Activated T-cell treated with anti-CD3 and anti-CD28 coated beads, Interleukin-2, amount 50 U/mL, for 48 hours (primary cell): ENCODE measurements at places on chromosomes 7 and 10.

- no peak for DNase-seq
Observed at GRCh38 chr7:157994319-157994718, 593.3 kb downstream of the PTPRN2 start.

GRCh38 chr7:125828153-125828700, 898.6 kb upstream of the POT1 start:
- no peak for DNase-seq

GRCh38 chr7:112828696-112829095, 38.5 kb upstream of the TMEM168 start:
- DNase-seq: no peak

DNA sequence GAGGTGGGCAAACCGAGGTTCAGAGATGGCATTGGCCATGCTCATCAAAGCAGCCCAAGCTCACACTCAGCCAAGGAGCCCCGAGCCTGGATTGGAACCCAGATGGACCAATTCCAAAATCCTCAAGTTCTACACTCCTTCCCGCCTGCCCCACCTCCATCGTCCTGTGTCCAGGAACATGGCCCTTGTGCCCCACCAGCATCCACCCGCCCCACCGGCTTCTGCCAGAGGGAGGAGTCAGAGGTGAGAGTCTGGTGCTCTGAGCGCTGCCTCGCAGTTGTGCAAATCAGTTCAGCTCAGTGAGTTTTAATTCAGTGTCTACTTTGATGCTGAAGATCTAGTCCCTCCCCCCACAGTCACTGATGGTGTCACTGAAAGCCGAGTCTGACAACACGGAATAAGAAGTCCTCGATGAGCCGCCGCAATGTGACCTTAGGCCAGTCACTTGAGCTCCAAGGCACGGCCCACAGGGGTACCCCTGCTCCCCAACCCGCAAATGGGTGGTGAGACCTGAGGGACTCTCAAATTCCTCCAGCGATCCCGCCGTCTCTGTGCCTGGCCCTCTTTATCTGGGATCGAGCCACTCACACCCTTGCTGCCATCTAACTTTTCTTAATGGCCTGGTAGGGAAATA, 26.3 kb downstream of the PRKAG2 start:
- DNase-seq: peak; percentile 31

- DNase-seq: no peak
Observed at GRCh38 chr10:62590306-62590705, 214.2 kb upstream of the ADO start.

- DNase-seq: no peak
Observed at GRCh38 chr7:157537056-157537455, 200.3 kb downstream of the DNAJB6 start.

- DNase-seq: no peak
Observed at GRCh38 chr7:4549681-4550080, 132.4 kb upstream of the FOXK1 start.

DNA sequence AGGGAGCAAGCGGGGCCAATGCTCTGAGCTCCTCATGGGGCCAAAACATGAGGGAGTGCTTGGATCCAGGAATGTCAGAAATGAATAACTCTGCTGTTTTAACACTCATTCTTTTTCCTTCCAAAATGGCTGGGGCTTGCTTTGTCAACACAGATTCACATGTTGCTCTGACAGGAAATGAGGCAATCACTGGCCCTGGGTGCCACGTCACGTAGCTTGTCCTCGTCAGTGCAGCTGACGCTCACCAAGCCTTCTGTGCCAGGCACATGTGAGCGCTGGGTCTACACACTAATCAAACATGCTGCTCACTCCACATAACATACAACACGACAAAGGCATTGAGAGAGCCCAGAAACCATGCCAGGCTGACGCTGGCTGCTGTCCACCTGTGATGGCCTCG, 198.9 kb downstream of the WDR37 start:
- DNase-seq: no peak

DNA sequence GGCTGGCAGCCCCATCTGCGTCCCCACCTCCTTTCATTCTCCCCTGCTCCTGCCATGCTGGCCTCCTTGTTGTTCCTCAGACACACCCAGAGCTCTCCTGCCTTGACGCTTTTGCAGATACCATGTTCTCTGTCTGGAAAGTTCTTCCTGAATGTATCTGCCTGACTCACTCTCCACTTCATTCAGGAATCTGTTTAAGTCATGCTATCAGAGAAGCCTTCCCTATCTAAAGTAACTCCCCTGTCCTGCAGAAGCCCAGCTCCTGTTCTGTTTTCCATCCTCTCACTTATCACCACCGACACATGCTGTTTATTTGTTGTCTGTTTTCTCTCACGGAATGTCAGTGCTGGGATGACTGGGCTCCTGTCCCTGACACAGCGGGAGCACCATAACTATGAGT, 82.0 kb downstream of the AFAP1L2 start:
- DNase-seq: no peak

- DNase-seq: no peak
Observed at GRCh38 chr10:103350175-103350516, 794 bp downstream of the PCGF6 start.

- no peak for DNase-seq
Observed at GRCh38 chr10:15531927-15532722, 161.0 kb upstream of the FAM171A1 start.

DNA sequence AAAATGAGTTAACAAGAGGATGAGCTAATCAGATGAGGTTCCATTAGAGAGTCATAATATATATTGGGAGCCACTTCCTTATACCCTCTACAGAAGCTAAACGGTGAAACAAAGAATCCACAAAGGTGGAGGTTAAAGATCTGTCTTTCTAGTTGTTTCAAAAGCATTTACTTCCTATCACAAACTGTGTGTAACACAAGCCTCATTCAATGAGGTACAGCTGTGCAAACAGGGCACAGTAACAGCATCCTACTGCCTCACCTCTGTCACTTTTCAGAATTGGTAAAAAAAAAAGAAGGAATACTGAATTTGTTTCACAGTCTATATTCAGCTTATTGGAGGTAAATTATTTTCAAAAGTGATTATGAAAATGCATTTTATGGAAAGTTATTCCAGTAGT, 128.7 kb downstream of the AGMO start:
- no peak for DNase-seq

GRCh38 chr7:151378011-151378410, 31.8 kb downstream of the WDR86 start:
- DNase-seq: no peak

DNA sequence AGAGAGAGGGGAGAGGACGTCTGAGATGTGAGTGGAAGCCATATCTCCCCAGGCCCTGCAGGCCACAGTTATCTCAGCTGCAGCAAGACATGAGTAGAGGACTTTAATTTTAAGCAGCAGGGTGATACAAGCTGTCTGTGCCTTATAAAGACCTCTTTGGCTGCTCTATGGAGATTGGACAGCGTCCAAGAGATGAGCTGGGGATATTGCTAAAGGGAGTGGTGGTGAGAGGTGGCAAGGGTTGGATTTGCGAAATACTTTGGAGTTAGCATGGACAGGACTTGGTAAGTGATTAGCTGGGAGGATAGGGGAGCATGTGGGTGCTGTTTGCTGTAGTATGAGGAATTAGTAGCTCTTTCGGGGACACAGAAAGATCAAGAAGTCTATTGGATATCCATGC, 191.8 kb downstream of the CACNB2 start:
- no peak for DNase-seq

DNA sequence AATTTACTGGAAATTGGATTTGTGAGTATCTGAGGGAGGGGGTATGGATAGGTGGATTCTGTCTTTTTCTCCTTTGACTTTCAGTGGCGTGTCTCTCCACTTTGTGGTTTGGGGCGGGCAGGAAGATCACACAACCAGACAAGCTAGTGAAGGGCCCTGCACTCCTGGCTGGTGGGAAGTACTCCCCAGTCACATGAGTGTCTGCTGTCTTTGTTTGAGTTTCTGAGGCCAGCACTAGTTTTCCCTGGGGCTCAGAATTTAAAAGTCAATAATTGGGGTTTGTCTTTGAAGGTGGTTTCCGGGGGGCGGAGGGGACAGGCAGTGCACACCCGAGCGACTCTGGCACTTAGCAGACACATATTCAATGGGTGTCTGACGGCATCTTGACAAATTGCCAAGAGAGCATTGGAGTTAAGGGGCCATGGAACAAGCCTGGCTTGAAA, 120.1 kb downstream of the WDFY4 start:
- no peak for DNase-seq

DNA sequence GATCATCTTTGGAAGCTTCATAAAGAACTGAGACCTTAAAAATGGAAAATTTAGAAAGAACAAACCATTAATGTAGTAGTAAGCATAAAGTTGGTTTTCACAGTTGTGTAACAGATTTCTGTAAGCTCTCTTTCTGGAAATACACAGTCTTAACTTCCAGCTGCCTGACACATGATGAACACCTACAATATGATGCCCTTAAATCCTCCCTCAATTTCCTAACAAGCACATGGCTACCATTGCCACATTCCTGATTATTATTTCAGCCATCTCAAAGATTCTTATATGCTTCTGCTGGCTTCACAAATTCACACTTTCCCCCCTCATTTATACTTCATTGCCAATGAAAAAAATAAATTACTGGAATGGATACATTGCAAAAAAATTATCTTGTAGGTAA, 49.4 kb downstream of the PLXDC2 start:
- no peak for DNase-seq

DNA sequence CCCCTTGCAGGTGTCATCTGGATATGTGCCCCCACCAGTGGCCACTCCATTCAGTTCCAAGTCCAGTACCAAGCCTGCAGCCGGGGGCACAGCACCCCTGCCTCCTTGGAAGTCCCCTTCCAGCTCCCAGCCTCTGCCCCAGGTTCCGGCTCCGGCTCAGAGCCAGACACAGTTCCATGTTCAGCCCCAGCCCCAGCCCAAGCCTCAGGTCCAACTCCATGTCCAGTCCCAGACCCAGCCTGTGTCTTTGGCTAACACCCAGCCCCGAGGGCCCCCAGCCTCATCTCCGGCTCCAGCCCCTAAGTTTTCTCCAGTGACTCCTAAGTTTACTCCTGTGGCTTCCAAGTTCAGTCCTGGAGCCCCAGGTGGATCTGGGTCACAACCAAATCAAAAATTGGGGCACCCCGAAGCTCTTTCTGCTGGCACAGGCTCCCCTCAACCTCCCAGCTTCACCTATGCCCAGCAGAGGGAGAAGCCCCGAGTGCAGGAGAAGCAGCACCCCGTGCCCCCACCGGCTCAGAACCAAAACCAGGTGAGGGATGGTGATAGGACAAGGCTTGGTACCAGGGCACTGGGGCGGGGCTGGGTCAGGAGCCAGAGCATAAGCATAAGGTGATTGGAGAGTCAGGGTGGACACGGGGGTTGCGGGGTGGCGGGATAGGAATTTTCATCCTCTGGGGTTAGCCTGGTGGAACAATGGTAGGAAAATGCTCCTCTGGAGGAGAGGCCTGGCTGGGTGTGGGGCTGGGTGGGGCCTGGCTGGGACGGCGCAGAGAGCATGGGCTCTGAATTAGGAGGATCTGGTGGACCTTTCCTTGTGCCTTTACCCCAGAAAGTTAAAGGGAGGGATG, 1.9 kb downstream of the ZYX start:
- DNase-seq: no peak

DNA sequence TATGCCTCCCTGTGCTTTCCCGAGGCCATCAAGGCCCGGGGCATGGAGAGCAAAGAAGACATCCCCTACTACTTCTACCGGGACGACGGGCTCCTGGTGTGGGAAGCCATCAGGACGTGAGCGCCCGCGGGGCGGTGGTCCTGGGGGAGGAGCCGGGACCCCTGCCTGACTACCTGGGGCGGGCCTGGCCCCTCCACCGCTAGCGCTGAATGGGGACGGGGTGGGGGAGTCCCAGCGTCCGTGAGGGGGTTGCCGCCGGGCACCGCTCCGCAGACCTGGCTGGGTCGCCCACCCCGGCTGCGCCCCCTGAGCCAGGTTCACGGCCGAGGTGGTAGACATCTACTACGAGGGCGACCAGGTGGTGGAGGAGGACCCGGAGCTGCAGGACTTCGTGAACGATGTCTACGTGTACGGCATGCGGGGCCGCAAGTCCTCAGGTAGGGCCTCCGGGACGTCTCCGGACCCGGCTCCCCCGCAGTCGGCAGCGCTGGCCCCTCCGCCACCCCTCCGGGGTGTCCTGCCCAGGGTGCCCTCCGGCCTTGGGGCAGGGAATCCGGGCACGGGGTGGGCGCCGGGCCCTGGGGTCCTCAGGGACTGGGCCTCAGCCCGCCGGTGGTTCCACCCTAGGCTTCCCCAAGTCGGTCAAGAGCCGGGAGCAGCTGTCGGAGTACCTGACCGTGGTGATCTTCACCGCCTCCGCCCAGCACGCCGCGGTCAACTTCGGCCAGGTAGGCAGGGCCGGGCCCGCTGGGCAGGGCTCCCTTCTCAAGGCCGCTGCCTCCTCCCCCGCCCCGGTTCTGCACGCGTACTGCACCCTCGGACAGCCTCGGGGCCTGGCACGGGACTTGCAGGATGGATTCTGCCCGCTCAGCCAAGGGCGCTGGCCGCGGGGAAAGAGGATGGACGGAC, 69.3 kb downstream of the ALOX5 start:
- no peak for DNase-seq

- DNase-seq: no peak
Observed at GRCh38 chr7:123096434-123096833, 100.9 kb upstream of the TAS2R16 start.

- no peak for DNase-seq
Observed at GRCh38 chr7:26861050-26861449, 3.3 kb downstream of the SKAP2 start.

DNA sequence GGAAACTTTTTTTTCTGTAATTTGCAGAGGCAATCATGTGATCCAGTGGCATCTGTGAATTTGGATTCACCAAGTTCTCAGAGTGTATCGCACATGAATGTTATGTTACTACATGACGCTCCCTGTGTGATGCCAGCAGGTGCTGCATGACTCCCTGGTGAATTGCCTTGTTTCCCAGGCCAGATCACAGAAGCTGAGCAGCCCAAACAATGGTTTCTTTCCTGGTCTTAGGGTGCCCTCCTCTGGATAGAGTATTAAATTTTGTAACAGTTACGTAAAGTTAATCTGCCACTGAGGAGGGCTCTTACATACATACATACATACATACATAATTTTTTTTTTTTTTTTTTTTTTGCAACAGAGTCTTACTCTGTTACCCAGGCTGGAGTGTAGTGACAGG, 3.6 kb downstream of the ZSCAN21 start:
- DNase-seq: no peak

DNA sequence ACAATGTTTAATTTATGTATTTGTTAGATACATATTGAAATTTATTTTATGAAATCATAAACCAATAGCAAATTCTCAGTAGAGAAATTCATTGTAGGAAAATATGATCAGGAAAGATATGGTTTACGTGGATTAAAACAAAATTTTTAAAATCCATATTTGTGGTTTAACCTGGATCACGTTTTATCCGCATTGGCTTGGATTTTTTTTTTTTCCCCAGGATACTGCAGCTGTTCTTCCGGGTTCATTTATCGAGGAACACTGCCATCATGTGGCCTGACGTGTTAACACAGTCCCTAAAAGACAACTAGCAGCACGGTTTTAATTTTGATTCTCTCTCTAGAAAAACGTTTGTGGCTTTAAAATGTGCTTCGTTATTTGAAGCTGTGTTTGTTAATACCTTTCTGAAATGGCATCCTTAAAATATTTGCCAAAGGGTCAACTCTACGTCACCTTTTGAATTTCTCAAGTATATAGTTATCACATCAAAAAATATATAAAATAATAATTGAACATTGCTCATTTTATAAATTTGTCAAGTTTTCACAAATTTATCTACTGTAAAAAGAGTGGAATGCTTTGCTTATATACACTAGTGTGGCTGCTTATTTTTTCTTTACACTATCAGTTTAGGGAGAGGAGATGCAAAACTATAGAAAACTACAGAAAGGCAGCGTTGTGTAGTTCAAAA, 8.7 kb upstream of the ASB4 start:
- peak; percentile 53 for DNase-seq
